ENCODE measurements at places on chromosomes 4 and X. TPM values are rescaled to one million over a fixed set of nuclear protein-coding genes. Genes with fewer than 3 reads are reported as not detected.

The ZFP42 gene
- total RNA-seq = not detected

The SPATA18 gene
- 0.44 TPM for total RNA-seq

GRCh38 chr4:146847345-146847744, 98.3 kb downstream of the TTC29 start:
- no peak for DNase-seq

DNA sequence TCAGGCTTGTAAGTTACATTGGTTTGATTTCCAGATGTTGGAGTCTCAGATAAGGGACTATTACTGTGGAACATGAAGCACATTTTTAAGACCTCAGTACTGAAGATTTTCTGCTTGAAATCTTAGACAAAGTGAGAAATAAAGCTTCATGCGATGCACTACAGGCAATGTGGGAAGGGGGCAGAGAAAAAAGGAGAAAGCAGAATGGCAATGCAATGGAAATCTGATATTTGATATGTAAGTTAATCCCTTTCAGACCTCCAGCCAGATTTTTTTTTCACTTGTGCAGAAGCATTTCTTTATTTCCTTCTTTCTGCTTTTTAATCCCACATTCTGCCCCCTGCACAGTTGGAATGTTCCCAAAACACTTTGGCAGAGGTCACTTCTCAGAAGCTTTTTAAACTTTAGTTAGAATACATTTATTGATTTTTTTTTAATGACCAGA, 174.3 kb downstream of the ADGRL3 start:
- DNase-seq = no peak

- no peak for DNase-seq
These were observed 769.2 kb upstream of the EPHA5 start for GRCh38 chr4:66439508-66439907.

GRCh38 chr4:71290476-71290875, 48.3 kb upstream of the SLC4A4 start:
- no peak for DNase-seq

The JAKMIP1 gene
- total RNA-seq = not detected

DNA sequence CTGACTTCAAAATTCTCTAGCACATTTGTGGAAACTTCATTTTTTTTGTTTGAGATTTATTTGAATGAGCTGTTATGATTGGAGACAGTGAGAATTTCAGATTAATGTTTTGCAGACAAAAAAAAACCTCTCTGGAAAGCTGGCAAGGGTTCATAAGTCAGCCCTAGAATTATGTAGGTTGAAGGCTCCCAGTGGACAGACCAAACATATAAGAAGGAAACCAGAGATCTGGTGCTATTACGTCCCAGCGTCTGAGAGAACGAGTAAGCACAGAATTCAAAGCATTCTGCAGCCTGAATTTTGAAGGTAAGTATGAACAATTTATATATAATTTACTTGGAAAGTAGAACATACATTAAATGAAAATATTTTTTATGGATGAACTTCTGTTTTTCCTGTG, at the start of gene AGTR2:
Gene AGTR2 (plus strand): TSS at position 234 of the 400 bp plus-strand sequence. CDS start 1,537 bp downstream, outside the sequence.
- no peak for DNase-seq

GRCh38 chrX:125810856-125811255, 355.2 kb downstream of the DCAF12L2 start:
- DNase-seq = no peak

DNA sequence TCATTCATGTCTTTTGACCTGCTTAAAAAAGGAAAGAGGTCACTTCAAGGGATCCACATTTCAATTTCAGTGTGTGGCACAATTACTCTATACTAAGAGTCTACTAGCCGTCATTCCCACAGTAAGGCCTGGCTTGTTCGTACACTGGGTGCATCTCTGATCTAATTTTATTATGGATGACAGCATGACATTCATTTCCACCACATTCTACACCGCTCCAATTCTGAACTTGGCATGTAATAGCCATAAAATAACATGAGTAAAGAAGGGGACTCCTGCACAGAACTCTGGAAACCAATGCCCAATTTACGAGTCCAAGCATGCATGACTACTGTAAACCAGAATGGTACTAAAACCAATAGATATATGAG, 51.1 kb downstream of the HAND2 start:
- DNase-seq = no peak

DNA sequence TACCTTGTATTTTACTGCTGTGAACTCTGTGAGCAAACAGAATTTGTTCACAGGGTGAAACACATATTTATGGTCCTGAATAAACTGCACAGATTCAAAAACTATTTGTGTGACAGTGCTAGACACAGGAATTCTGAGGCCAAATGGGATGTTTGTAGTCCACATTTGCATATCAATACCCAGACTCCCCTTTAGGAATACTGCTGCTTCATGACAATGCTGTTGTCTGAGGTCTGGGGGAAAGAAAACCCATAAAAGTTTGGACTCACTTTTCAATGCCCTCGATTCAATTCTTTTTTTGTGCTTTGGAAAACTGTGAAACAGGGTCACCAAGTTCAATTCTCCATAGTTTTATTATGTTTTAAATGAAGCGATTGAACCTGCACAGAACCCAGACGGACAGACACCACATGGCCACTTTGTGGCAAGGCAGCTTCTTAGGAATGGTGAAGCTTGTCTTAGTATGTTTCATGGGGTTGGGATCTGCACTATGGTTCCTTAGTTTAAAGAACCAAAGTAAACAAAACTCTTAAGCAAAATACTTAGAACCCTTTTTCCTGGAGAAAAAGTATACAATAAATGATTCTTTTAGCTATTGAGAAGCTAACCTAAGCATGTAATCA, 92.3 kb upstream of the MAD2L1 start:
- DNase-seq = no peak

DNA sequence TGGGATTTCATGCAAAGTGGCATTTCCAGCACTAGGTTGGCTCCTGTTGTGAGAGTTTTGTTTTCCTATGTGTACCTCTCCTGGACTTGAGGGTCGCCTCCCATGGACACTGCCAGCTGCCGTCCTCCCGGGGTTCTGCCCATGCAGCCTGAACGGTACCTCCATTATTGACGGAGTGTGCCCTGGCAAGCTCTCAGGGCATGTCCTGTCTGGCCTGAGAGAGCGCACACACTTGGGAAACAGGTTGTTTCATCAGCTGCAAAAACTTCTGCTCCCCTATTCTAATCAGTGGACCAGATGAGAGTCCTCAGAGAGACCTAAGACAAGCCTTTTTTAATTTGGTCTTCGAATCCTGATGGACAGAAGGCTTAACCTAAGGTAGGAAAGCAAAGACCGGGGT, 56.6 kb upstream of the HOPX start:
- no peak for DNase-seq

DNA sequence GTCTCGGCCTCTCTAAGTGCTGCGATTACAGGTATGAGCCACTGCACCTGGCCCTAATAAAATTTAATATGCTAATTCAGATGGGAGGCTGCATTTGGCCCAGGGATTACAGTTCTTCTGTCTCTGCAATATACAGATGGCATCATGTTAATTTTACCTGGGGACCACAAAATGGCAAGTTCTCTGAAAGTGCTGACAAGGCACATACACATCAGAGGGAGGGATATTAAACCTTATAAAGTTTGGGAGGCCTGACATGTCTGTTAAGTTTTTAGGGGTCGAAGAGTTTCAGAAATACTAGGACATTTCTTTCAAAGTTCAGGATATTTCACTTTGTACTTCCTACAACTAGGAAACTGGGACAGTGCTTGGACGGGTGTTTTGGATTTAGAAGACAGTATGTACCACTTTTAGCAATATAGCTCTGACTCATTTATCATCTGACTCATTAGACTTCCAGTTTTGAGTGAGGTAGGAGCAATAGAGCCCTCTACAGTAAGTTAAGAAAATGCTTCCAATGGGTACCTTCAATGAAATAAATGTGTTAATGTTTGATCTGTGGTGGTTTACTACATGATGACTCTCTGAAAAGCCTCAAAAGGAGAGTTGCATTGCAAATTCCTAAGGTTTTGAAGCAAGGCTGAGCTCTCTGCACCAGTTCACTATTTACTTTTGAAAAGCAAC, 981.0 kb upstream of the HS3ST1 start:
- DNase-seq = no peak

DNA sequence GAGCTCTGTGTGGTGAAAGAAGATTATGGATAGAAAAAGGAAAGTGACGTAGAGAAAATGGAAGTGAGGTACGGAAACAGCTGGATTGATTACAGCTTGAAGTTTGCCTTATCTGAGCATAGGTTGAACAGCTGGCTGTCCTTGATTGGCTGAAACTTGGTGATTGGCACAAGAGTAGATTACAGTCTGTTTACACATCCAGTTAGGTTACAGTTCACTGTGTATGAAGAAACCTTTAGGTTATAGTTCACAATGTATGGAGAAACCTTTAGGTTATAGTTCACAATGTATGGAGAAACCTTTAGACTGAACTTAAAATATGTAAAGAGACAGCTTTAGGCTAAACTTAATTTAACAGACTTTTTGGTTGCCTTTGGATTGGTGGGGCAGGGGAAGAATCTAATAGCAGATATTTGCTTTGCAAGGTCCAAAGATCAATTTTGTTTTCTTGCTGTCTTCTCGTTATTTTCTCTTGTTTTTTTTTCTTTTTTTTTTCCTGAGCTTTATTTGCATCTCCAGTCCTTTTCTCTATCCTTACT, 15.6 kb upstream of the ART3 start:
- DNase-seq = no peak

GRCh38 chrX:71057848-71058530, 10.1 kb downstream of the SNX12 start:
- DNase-seq = no peak

DNA sequence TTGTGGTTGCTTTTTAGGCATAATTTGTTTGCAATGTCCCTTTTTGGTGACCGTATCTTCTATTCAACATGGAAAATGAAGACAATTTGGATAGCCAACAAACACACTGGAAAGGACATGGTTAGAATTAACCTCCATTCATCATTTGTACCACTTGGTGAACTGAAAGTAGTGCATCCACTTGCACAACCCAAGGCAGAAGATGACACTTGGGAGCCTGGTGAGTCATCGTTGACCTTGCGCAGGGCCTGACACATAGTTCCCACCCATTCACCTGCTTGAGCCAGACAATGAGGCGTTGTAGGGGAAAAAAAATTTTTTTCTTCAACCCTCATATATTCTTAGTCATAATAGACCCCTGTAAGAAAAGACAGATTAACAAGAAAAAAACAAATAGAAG, 32.4 kb downstream of the EGF start:
- no peak for DNase-seq

DNA sequence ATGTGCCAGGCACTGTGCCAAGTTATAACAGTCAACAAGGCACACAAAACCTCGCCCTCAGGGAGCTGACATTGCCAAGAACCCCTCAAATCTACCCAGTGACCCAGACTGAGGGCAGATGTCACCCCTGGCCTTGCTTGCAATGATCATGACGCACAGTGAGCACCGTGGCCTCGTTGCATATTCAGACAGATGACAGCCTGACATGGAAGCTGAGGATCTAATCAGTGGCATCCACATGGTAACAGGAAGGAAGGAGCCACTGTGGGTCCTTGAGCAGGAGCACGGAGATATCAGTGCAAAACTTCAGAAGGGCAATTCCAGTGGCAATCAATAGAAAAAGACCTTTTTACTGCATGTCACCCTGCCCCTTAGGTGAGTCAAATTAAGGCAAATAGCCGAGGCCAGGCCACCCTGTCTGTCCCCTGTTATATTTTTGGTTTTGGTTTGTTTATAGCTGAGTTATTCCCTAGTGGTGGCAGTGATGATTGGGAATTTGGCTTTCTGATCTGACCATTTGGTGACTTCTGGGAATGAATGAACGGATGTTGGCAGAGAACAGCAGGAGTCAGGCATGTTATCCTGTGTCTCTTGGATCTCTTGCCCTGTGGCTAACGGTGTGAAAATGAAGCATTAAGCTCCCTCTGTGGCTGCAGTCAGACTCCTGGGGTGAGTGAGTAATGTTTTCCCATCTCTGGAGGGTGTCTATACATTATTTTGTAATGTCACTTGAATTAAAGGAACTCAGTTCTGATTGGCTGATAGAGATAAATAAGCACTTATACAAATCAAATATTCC, 20.4 kb downstream of the WDR13 start:
- no peak for DNase-seq

DNA sequence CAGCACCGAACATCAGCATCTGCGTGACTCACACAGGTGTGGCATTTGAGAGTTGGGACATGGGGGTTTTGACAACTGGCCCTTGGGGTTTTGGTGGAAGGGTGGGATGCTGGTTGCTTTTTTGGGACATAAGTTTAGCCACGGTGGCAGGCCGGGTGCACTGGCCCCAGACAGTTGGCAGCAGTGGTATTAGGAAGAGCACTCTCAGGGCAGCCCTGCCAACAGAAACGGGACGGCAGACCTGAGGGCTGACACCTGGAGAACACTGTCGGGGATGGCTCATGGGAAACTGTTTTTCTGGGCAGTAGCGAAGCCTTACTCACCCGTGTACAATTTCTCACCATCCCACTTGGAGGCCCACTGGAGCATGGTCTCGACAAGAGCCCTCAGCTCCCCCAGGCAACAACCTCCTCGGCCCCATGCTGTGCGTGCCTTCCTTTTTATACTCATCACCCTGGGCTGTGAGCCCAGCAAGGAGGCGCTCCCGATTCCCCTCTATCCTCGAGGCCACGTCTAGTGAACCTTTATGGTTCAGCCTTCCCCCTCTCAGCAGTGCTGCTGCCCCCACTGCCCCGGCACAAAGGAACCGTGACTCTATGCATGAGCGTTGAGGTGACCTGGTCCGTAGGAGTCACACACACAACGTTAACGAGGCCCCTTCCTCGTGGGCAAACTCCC, 30.6 kb downstream of the WDR1 start:
- DNase-seq = no peak

- DNase-seq = no peak
These were observed 96.8 kb upstream of the NLGN4X start for GRCh38 chrX:6325437-6325836.

The ASB9 gene
- not detected for total RNA-seq

DNA sequence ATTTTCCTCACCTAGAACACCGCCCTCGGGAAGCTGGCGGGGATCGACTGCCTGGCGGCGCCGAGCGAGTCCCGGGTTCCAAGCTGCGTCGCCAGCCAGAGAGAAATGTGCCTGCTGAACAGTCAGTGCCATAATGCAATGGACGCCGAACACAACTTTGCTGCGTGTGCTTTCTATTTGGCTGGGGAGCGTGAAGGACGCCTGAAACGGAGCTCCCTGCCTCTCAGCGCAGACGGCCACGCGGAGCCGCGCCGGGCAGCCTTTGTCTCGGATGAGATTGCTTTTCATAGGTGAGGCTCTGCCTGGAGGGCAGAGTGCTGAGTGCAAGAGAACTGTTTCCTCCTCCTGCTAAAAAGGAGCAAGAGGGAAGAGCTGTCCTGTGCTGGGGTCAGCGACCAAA, 107.7 kb upstream of the BCOR start:
- no peak for DNase-seq

The NALF2 gene
- total RNA-seq = not detected

DNA sequence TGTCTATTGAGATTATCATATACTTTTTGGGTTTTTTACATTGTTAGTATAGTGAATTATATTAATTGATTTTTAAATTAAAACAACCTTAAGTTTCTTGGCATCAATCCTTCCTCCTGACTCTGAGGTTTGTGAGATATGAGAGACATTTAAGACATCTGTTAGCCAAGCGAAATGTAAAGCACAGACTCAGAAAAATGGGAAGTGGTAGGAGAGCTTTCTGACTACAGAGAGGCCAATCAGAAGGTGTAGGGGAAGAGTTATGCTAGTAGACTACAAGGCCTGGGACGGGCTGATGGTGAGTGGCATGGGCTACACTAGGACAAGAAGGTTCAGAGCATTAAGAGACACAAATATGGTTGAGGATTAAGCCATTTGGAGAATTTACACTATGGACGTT, 255.4 kb downstream of the PRDM5 start:
- DNase-seq = no peak

The RAI2 gene
- 2.9 TPM for total RNA-seq

GRCh38 chrX:13076176-13076961, 31.9 kb upstream of the FAM9C start:
- no peak for DNase-seq

- DNase-seq = no peak
These were observed 42.6 kb downstream of the CXCL1 start for GRCh38 chr4:73911746-73912145.

Measured in naive thymus-derived CD8-positive, alpha-beta T cell (primary cell).